Iris pigment epithelial cell (primary cell): ENCODE measurements at places on chromosomes 3 and 15.

GRCh38 chr3:137347132-137347531 is 389.3 kb downstream of the IL20RB start:
- no peak for DNase-seq

- DNase-seq, result no peak
Observed at GRCh38 chr3:15941958-15942357, 144.2 kb upstream of the ANKRD28 start.

DNA sequence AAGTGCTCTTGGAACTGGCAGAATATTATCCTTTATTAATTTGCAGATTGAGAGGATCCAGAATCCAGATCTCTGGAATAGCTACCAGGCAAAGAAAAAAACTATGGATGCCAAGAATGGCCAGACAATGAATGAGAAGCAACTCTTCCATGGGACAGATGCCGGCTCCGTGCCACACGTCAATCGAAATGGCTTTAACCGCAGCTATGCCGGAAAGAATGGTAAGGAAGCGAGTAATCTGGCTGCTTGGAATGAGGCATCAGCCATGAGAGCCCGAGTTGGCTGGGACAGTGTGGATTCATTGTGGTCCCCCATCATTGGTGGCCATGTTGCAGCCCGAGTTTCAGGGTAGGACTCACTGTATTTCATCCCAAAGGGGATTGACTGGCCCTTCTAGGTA is 47.1 kb downstream of the PARP14 start:
- no peak for DNase-seq

DNA sequence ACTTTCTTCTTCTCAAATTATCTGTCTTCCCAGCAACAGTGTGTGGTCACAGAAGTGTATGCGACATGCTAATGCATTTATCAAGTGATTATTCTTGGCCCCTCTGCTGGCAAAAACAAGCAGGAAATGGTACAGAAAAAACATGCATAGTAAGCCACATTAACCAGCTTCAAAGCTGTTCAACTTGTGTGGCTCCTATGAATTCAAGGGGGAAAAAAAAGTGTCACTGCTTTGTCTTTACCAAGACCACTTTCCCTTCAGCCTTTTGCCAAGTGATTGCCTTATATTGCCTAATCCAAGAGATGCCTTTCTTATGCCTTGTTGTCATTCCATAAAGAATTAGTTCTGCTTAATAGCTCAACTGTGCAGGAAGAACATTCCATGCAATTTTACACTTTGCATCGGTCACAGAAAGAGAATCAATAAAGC is 39.1 kb downstream of the PRTG start:
- DNase-seq, result peak; percentile 47

DNA sequence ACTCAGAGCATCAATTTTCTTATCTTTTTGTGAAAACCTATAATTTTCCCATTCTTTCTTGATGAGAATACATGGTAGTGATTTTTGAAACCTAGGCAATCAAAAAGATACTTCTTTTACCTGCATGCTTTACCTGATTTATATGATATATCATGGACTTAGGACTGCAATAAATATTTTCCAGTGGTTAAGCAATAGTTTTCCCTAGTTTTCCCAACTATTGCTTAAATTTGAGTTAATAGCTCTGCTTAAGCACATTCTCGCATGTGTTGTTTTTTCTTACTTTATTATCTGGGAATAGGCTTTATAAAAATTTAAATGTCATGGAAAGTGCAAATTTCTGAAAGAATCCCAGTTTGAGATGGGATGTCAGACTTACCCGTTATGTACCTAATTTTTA is 465.1 kb upstream of the BCHE start:
- DNase-seq, result no peak

DNA sequence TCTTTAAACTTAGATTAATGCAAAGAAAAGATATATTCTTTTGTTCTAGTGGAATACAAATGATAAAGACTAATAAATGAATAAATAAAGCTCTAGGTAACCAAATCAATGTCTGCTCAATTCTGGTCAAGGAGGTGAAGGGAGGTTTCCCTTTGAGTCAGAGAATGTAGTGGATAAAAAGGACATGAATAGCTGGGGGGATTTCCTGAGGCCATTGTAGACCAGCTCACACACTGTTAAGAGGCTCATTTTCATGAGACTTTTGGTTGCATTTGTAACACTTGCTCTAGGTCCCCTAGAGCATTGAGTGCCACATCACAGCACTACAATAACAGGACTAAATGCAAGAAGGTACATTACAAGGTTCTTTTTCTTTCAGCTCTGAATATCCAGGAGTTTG is 170.7 kb downstream of the TIGIT start:
- no peak for DNase-seq

DNA sequence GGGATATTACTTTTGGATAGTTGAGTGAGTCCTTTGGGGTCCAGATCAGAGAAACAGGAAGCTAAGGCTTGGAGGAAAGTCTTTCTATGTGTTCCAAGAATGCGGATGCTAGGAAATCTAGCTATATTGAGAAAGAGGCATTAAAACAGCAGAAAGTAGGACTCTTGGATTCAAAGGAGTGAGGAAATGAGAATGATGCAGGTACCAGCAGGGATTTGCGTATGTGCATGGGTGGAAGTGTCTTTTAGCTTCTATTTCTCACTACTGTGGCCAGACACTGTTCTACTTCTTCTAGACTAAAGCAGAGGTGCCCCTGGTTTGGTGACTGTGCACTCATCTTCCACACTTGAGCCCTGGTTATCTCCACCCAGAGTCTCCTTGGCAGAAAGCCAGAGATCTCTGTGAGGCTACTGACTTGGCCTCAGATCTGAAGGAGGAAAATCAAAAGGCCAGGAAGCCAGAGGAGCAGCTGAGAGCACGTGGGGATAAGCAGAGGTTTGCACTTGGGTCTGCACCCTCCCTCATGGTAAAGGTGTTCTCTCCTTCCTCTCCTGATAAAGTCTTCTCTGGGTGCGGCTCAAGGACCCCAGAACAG is 44.3 kb downstream of the ATP2B2 start:
- no peak for DNase-seq

DNA sequence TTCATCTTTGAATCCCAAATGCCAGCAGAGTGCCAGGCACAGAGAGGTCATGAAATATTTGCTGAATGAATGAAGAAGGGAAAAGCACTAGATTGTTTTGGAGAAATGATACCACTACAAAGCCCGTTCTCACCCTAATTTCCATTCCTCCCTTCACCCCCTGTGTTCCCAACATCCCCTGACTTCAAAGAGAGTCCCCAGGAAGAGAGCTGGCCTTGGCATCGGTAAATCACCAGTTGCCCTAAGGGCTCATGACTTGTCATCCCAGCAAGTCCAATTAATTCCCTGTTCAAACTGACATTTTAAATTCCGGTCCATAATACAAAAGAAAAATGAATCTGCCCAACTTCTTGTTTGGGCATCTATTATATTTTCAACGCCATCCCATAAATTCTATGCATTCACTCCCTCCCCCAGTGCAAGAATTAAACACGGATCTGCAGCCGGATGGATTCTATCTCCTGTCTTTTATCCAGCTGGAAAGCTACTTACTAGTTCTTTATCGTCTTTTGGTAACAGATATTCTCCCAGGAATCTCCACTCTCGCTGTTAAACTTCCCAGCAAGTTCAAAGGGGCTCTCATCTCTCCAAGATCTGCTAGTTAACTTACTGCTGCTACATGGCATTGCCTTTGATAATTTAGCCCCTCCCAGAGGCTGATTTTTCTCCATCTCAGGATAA is 63.9 kb upstream of the TSC22D2 start:
- no peak for DNase-seq

- DNase-seq, result no peak
Observed at GRCh38 chr3:50612234-50612882, 784 bp upstream of the CISH start.

DNA sequence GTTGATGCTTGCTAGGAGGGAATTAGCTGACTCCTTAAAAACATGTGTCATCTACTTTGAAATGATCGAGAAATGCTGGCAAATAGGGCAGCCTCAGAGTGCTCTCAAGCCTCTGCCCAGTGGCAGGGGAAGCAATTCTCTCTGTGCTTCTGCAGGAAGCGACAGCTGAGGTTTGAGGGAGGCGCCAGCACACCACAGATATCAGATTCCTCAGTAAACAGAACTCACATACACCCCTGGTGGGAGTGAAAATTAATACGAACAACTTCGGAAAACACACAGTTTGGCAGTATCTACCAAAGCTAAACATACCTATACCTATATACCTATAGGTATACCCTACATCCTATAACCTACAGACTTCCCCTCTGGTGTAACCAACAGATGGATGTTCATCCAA is 61.3 kb downstream of the NSMCE3 start:
- peak; percentile 8 for DNase-seq

- no peak for DNase-seq
Observed at GRCh38 chr3:119558626-119559317, 642 bp downstream of the CD80 start.

- no peak for DNase-seq
Observed at GRCh38 chr15:80679167-80679803, 15.8 kb upstream of the ABHD17C start.

DNA sequence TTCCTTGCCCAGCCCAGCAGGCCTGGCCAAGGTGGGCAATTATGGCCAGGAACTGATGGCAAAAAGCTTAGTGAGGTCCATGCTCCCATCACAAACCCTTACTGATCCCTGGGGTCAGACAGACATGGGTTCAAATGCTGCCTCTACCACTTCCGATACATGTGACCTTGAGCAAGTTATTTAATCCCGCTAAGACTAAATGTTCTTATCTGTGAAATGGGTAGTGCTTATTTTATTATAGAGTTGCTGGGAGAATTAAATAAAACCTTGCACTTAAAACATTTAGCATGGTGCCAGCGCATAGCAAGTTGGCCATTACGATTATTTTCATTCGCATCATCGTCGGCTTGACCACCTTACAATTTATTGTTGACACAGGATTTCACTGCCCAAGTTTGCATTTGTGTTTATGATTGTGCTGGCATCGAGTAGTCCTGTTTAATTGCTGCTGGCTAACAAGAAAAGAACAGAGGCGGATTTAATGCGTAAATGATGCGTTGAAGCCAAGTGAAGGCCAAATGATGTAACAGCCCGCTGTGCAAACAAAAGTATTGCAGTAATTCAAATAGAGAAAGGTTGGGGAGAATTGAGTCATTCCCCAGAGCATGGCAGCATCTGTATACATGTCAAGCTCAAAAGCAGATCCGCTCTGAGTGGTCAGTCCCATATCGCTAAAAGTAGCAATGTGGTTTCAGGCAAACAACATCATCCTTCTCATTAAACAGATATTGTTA is 7.3 kb upstream of the FURIN start:
- DNase-seq, result peak; percentile 43

DNA sequence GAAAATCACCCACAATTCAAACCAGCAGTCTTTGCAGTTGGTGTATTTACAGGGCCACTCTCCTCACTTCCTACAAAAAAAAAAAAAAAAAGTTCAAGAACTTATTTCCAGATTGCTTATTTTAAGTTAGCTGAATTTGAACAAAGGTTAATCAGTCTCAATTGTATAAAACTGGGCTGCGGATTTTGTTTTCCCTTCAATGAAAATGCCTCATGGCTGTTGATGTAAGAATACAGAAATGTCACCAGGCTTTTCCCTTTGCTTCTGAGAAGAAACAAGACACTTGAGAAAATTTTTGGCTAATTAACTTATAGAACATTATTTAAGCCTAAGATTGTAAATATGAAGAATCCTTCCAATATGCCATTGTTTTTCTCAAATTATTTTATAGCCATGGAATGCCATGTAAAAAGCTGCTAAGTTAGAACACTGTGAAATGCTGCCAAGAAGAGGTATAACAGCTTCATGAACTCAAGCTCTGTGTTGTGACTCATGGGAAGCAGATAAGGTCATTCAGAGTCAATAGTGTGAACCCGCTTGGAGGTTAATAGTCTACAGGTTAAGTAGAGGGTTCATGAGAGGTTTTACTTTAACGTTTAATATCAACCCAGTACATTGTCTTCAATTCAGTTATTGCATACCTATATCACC is 84.3 kb upstream of the ABI3BP start:
- peak; percentile 88 for DNase-seq

DNA sequence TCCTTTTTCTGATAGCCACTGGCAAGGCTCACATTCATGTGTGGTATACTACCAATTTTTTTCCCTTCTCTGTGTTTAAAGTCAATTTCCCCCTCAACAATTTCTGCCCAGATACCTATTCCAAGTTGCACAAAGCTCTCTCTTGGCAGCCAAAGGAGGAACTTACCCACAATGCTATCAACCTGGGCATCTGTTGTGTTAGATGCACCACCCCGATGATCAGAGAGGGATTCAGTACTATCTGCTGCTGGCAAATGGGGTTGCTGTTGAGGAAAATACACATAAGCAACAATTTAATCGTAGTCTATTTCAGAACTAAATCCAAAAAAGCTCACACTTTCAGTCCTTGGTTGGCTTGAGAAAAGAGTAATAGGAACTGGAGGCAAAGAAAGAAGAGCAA is 46.1 kb downstream of the AAGAB start:
- DNase-seq, result no peak

DNA sequence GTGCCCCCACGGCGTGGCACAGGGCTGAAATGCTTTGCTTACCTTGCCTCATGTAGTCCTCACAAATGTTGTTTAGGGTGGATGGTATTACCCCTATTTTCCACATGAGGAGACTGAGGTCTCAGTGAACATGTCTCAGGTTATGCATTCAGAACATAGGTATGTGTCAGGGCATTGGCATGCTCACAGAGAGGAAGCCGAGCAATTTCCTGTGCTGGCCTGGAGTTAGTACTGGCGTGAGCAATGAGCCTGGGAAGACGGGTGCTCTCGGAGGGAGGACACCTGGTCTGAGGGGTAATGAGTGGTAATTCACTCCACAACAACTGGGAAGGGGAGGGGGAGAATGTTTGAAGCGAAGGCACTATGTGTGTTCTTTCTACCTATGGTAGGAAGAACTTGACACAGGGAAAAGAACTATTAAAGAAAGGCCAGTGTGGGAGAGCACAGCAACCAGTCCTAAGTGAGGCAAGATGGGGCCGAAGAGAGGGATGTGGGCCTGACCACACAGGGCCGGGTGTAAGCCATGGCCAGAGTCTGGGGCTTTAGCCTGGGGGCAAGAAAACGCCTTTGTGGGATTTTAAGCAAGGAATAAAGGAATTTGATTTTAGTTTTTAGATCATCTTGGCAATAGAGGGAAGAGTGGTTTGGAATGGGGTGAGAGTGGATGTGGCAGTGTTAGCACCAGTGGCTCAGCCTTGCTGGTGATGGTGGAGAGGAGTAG is 4.9 kb upstream of the FAM131A start:
- DNase-seq, result peak; percentile 98

- no peak for DNase-seq
Observed at GRCh38 chr3:191476066-191476772, 15.3 kb downstream of the PYDC2 start.

DNA sequence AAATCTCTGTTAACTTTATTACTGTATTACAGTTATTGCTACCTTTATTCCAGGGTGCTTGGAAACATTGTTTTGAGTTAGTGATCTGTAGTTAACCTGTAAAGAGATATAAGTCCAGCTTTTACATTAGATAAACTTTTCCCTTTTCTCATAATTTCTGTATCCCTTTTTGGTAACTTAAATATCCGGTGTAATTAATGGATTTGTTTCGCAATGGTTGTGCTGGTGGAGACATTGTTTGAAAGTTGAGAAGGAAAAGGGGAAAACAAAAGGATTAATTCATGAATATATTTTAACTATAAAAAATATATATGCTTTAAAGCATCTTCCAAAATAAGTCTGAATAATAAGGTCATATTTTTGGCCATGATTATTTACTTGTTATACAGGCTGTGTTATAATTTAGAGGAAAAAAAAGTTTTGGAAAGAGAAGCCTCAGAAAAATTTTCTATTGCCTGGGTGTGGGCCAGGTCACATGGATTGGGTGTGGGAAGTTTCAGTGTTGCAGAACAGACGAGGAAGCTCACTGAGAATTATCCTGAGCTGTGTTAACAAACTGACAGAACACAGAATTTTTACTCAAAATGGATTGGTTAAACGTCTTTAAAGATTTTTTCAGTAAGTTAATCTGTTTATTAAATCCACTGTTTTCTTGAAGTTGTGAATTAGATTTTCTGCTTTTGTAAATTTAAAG is 27.7 kb upstream of the IL20RB start:
- DNase-seq, result peak; percentile 72
